ENCODE measurements at places on chromosomes 12 and 14.

DNA sequence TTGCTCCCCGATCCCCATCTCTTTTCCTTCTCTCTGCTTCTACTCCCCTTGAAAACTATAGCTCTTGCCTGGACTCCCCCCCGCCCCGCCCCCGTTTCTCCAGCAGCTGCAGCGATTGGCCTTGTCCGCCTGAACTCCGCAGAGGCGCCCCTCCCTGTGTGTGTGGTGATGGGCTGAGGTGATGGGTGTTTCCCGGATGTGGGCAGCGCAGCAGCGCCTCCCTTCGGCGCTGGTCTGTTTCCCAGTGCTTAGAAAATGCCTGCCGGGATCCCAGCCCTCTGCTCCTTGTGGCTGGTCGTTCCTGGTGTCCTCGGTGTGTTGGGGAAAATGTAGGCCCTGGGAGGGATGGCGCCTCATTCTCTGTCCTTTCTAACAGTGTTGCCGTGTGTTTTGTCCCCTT, 43.3 kb downstream of the GALNT8 start:
- no peak for DNase-seq

DNA sequence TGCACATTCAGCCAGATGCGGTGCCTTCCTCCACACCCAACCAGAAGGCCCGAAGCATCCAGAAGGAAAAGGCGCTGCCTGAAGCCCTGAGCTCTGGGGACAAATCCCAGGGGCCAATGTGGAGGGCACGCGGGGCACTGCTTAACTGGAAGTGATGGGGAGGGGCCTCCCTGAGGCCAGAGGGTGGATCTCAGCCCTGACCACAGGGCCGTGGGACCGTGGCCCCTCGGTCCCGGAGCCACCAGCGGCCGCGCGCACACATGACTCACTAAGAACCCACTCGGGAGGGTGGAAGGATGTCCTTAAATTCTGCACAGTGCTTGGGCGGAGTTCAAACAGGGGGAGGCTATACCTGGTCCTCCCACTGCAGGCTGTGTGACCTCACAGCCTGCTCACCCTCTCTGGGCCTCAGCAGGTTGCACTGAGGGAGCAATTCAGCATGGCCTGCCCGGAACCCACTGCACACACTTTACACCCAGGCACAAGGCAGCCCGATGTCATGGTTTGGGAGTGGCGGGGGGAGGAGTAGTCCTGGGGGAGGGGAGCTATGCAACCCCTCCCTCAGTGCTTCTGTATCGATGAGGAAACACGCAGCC, 89.5 kb downstream of the RFLNA start:
- no peak for DNase-seq

DNA sequence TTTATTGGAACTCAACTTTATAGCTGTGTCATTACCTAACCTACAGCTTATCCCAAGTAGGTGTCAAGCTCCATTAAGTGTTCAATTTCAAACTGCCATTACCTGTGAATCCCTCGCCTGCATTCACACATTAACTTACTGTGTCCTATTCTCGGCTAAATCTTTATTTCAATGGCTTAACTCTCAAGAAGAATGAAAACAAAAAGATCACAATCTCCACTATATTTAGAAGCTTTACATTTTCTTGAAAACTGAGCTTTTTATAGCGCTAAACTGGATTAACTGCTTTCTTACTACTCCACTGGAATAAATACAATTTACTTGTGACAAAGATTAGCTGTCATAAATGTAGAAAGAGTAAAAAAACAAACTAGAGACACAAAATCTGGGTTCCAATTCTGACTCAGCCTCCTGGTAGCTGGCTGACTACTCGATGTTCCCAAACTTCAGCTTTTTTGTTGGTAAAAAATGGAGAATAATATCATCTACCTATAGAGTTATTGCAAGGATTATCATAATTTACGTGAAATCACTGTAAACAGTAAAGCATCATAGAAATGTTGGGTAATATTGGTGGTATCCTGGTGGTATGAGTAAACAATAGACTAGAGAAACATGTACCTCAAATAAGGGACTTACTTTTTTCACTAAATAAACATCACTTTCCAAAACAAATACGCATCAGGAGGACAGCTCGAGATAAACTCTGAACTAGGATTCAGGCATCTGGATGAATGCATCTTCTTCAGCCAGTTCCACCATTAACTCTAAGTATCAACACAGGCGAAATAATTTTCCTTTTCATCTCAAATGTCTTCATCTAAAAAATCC, 1.7 kb downstream of the RALGAPA1 start:
- DNase-seq, result no peak

- no peak for DNase-seq
These were observed 12.0 kb downstream of the CFAP73 start for GRCh38 chr12:113161415-113162016.

DNA sequence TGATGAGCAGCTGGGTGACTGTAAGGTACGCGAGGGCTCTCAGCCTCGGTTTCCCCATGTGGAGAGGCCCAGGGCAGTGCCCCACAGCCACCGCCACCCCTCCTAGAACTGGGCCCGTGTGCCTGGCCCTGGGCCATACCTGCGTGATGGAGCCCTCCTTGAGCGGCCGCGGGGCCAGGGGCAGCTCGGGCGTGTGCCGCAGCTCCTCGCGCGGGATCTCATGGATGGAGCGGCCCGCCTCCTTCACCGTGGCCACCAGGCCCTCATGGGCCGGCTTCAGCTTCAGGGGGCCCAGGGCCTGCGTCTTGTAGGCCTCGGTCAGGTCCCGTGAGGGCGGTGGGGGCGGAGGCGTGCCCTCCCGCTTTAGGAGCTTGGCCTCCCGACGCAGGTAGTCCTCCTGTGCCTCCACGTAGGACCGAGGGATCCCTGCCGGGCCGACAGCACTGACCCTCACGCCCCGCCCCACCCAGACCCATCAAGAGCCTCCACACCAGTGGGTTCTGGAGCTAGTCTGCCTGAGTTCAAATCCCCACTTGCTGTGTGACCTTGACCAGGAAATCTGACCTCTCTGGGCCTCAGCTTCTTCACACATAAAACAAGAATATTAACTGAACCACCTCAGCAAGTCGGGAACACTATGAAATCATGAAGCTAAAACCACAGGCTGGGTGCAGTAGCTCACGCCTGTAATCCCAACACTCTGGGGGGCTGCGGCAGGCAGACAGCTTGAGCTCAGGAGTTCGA, 51.7 kb downstream of the RFLNA start:
- no peak for DNase-seq

DNA sequence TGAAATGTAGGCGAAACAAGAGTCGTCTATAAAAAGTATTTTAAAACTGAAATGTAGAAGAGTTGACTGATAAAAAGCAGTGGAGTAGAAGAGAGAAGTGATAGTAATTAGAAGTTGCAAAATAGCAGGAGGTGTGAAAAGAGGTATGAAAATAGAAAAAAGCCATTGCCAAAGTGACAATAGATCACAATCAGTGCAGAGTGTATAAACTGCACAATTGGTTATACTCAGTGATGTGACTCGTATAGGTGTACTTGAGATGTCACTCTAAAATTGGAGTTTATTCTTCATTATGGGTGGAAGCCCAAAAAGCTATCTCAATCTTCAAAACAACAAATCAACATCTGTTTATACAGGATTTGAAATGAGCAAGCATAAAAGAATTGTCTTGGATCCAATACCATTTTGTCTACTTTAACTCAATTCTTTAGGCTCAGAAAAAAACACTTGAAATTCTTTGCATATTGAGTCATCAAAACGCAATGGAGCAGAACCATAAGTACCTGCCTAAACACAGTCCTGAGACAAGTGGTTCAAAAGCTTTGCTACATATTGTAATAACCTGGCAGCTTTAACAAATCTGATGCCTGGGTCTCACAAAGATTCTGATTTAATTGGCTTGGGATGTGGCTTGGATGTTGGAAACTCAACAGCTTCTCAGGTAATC, 8.8 kb downstream of the IKBIP start:
- DNase-seq, result no peak

GRCh38 chr14:103071544-103072251, 12.3 kb upstream of the LBHD2 start:
- no peak for DNase-seq

DNA sequence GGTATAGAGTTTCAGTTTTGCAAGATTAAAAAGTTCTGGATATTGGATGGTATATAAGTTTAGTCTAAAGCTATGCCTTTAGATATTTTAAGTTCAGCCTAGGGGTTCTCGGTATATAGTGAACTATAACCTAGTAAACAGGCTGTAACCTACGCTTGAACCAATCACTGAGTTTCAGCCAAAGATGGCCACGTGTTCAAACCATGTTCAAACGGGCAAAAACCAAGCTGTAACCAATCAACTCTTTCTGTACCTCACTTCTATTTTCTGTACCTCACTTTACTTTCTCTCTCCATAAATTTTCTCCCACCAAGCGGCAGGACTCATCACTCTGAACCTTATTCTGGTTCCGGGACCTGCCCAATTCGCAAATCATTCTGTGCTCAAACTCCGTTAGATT, 1.4 kb downstream of the TMBIM4 start:
- no peak for DNase-seq

DNA sequence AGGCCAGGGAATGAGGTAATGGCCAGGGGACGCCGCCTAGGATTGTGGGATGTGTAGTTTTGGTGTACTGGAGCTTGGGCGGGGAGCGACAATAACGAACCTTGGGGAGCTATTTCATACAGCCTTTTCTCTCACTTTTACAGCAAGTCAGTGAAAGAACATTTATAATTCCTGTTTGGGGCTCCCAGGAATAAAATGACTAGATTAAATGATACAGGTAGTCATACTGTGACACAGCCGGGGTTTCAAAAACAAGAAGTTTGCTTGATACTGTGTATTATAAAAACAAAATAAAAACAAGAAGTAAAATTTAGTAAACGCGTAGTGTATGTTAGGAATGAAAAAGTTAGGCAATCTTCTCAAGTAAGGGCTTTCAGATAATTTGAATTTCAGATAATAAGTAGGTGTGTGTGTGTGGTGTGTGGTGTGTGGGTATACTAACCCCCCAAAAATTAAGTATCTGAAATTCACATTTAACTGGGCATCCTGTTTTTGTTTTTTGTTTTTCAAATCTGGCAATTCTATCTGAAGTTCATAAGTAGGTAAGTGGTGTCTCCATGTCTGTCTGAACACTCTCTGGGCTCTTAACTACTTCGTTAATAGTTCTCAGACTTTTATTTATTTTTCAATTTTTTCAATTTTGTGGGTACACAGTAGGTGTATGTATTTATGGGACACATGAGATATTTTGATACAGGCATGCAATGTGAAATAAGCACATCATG, 458 bp upstream of the DCTN2 start:
- DNase-seq, result no peak

DNA sequence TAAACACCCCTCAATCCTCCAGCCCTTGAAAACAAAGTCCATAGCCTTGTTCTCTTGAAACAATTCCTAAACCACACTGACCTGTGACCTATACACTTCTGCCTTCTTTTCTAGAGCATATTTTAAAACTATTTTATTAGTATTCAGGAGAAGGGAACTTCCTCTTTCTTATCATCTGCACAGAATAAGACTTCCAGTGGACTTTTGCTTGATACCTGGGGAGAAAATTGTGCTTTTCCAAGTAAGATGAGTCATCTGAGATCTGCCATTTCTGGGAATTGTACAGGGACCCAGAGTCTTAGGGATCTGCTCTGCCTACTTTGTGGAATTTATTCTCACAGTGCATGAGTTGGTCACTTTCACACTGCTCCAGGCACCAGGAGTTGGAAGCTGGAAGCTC, 10.5 kb upstream of the WNT5B start:
- no peak for DNase-seq

DNA sequence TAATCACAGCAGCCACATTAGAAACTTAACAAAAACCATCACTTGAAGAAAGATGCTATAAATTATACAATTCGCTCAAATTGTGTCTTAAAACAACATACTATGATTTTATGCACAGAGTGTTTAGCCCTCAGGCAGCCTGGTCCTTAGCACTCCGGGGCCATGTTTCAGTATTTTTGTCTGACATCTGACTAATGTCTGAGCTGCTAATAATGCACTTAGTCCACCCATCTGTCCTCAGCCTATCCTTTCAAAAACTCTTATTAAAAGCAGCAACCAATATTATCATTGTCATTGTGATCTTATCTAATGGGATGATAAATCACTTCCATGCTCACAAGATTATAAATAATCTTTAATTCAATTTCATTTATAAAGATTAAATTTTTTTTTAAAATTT, 602.7 kb upstream of the FOXG1 start:
- DNase-seq, result no peak

DNA sequence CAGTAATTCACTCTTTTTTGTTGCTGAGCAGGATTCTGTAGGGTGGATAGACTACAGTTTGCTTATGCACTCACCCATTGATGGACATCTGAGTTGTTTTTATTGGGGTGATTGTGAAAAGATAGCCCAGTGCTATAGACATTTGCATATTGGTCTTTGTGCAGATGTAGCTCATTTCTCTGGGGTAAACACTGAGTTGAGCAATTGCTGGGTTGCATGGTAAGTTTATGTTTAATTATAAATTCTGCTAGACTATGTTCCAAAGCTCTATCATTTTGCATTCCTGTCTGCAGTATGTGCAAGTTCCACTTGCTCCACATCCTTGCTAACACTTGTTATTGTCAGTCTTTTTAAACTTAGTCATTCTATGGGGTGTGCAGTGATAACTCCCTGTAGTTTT, 65.4 kb upstream of the RFLNA start:
- DNase-seq, result no peak

DNA sequence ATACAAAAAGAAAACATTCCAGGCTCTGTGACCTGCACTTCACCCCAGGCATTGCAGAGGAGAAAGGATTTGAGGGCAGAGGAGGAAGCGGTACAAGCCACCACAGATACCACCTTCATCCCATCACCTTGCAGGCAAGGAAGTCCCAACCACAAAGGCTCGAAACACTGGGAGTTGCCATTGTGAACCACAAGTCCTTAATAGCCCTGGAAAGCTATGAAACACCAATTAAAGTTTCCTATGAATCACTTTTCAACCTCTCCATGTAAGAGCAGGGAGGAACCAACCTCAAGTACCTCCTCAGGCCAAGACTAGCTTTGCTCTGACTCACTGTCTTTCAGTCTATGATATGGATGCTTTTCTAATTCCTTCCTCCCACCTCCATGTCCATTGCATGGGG, 27.0 kb downstream of the MAP3K9 start:
- no peak for DNase-seq

- DNase-seq, result peak; percentile 80
These were observed 24.5 kb downstream of the JDP2 start for GRCh38 chr14:75452324-75452723.

DNA sequence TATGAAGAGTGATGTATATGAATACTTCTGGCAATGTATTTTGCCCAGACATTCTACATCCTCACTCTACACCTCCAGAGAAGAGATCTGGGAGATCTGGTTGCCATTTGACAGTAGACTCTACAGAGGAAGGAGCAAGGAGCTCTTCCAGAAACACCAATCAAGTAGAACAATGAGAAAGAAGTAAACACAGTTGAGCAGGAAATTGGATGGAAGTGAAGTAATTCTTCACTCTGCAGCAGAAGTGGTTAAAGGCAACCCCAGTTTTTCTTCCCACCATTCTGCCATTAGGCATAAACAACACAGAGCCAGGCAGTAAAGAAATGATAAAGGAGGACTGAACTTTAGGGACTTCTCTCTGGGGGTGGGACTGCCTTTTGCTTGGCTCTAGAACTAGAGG, 48.5 kb upstream of the PRICKLE1 start:
- DNase-seq, result no peak

DNA sequence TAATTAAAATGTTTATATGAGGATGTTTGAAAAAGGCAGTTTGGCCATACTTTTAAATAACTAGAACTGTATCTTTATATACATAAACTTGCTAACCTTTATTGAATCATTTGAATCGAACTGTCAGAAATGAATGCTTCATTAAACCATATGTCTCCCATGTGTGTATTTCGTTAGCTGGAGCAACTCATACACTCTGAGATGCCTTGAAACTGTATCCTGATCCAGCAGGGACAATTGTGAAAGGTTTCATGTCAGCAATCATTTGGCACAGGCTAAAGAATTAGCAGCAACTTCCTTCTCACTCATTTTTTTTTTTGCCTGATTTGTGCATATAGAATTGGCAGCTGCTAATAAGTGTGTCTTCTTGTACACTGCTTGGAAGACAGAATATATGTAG, 109.9 kb downstream of the NAV3 start:
- DNase-seq, result no peak
